NCI-H446 treated with DMSO at 0.1 percent for 48 hours (cell line): ENCODE measurements at places on chromosomes 1 and 21.

GRCh38 chr1:62588000-62588399 lies 9.3 kb upstream of the ANGPTL3 start:
- no peak for DNase-seq

DNA sequence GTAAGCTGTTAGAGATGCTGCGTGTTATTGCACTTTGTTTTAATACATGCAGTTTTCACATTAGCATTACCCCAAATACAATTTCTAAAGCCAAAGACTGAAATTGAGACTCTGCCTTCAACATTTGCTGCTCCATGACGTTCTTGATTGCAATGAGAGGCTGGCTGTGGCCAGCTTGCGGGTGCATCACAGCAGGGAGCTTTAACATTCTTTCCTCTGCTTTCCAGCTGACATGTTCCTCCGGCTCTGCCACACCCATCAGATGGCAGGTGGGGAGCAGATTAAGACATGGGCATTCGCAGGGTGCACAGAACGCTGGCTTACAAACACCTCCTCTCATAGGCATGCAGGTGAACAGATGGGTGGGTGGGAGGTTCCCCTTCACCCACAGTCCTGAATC lies 314.1 kb downstream of the DISC1 start:
- no peak for DNase-seq

GRCh38 chr1:97243973-97244560 lies 522.5 kb downstream of the PTBP2 start:
- DNase-seq: peak; percentile 34

GRCh38 chr1:25253911-25254310 lies 6.7 kb upstream of the RSRP1 start:
- DNase-seq: no peak
